Endothelial cell of umbilical vein (primary cell): ENCODE measurements at places on chromosomes 6 and 20. TPM values are rescaled to one million over a fixed set of nuclear protein-coding genes. Genes with fewer than 3 reads are reported as not detected.

Gene MYLK2
- polyA plus RNA-seq = 2.6 and 3.7 TPM in 2 replicates

Gene SAPCD1
- polyA plus RNA-seq = 1.6 and 3.0 TPM in 2 replicates

Gene AVP
- not detected in 2 replicates for polyA plus RNA-seq

GRCh38 chr6:118708055-118708454 lies 56.7 kb upstream of the CEP85L start:
- peak; percentile 29 for DNase-seq

DNA sequence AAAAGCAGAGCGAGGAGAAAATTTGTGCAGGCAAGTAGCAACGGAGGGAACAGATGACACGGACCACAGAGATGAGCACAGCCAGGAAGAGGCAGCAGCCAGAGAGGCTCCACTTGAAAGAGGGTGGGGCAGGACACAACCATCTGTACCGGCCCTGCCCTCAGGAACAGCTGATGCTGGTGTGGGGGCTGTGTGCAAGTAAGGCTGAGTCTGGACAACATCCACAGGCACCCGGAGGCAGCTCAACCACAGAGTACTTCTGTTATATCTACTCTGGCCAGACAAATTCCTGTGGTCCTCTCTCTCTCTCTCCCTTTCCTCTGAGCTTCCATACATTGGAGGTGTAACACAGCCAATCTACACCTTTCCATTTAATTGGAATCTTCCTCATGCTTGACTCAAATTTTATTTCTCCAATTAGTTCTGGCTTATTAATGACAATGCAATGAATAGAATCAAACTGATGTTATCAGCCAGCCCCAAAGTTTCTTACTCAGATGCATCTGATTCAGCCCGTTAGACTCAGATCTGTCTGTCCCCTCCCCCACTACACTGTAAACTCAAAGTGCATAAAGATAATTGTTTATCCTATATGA lies 24.9 kb downstream of the KIF13A start:
- no peak for DNase-seq

DNA sequence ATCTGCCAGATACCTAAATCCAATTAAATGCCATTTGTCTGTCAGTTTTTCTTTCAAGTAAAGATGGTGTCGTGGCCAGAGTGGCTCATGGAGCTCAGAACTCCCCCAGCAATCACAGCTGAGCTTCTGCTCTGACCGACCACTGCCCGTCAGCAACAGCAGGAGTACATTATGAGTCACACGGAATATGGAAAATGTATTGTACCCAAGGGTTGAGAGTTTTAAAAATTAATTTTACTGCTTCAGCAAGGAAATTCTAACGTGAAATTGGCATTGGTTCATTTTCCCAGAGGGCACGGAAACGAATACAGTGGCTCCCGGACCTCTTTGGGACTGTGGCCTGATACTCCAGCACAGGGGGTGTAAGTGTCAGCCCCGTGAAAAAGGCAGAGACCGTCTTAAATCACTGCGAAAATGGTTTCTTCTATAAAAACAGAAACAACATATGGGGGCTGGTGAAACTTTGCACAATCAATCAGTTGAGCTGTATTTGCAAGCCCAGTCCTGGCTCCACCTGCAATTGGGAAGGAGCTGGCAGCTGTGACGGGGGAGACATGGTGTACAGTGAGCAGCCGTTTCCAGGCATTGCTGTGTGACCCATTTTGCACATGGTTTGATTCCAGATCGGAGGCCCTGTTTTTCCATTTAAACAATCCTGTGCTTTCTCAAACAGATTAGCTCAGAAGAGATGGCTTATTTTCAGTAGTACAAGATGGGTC lies 12.8 kb downstream of the NPEPL1 start:
- no peak for DNase-seq
